ENCODE measurements at places on chromosomes 4 and X.

DNA sequence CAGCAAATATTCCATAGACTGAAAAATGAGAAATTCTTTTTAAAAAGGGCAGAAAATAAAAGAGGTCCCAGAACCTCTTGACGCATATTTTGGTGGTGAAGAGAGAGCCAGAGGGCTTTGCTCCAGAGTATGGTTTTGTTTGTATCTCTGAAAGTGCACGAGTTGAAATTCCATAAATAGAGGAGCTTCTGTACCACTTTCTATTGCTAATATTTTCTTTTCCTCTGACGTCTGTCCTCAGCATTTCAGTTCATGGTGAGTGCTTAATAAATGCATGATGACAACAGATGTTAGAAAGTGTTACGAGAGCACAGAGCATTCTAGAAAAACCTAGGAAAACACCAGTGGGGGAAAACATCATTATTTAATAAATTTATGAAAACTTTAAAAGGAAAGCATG is 145.6 kb downstream of the AMELX start:
- no peak for DNase-seq

- DNase-seq, result no peak
These were observed 35.1 kb downstream of the CLDN22 start for GRCh38 chr4:183284965-183285364.

- no peak for DNase-seq
These were observed 97.9 kb upstream of the METTL14 start for GRCh38 chr4:118587116-118587831.

GRCh38 chrX:253451-254297 is 27.5 kb upstream of the PLCXD1 start:
- DNase-seq, result no peak

- no peak for DNase-seq
These were observed 52.3 kb upstream of the SMIM31 start for GRCh38 chr4:164701665-164702064.
